ENCODE measurements at places on chromosomes 4 and X.

GRCh38 chr4:77434299-77435092, 171.1 kb upstream of the CXCL13 start:
- DNase-seq = no peak

- DNase-seq = no peak
Observed at GRCh38 chrX:7269991-7270390, 122.0 kb upstream of the PUDP start.

GRCh38 chrX:124325732-124326131, 6.7 kb upstream of the TEX13D start:
- no peak for DNase-seq

DNA sequence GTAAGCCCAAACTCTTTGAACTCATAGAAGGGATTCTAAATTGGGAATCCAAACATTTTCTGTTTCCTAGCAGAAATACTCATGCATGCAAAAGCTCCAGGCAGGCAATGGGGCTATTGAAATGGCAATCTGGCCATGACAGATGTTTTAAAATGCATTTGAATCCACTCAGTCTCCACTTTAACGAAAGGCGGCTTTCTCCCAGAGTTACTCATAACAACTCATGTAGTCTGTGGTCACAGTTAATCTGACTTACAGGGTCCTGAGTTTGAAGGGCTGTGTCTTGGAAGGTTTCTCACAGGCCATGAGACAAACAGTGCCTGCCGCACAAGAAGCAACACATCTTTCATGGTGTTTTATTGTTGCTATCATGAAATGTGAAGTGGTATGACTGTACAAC, 185.7 kb downstream of the AMELX start:
- no peak for DNase-seq

DNA sequence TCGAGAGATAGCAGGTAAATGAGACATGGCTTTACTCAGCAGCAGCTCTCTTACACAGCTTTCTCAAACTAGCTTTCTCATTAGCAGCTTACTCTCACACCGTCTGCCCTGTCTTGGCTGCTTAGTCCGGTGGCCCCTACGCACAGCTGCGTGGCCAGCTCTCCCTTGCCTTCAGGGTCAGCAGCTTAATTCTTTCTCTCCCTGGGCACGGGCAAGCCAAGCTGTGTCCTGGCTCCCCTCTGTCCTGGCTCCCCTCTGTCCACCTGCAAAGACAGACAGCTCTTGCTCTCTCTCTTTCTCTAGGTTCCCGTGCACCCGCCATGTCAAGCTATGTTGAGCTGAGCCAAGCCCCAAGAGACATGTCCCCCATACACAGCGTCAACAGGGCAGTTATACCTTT, 39.4 kb downstream of the ZNF185 start:
- no peak for DNase-seq

DNA sequence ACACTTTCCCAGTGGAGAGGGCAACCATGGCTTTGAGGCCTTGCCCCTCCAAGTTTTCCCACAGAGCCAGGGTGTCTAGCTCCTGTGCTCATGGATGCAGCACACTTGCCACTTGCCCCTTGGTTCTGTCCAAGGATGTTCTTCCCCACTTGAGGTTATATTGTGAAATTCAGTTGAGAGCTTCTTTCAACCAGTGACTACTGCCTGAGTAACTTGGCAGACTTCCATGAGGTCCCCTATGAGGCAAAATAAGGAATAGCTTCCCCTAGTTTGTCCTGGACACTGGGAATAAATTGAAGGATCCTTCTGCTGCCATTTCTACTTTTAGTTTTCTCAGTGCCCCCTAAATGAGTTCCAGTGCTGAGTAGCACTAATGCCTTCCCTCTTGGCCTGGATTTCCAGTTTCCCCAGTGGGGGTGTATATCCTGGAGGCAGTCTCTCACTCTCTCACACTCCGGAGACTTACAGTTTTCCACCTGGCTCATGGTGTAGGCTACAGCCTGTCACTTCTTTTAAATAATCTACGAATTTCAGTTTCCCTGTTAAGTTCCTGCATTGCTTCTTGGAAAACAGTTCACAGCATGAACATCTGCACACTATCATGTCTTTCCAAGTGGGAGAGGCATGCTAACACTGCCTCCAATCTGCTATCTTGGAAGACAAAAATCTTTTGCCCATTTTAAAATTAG, 36.4 kb upstream of the ADH4 start:
- no peak for DNase-seq
